Keratinocyte (primary cell): ENCODE measurements at places on chromosomes 13 and 19.

DNA sequence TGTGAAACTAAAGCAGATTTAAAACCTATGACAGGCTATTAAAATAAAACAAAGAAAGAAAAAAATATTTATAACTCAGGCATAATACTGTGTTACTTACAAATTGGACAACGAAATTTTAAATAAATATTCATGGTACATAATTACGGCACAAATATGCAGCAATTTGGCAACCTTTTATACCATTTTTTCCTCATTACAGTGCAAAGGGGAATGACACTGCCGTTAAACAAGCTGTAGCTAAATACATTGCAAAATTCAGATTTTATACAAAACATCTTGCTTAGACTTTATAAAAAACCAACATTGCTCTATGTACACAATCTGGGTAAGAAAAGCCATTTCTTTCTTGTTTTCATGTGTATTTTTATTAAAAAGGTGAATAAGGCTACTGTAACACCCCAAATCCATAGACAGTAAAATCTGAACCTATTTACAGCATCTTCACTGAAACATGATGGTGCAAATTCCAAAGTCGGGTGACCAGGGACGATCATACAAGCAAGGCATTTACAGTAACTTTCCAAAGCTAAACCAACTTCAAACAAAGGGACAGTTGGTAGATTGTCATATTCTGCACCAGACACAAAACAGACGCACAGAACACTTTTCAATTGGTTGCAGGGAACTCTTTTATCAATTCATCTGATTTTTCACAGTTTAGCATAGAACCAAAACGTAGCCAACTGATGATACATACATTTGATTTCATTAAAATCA is 45.5 kb downstream of the EFNB2 start:
- DNase-seq = no peak

DNA sequence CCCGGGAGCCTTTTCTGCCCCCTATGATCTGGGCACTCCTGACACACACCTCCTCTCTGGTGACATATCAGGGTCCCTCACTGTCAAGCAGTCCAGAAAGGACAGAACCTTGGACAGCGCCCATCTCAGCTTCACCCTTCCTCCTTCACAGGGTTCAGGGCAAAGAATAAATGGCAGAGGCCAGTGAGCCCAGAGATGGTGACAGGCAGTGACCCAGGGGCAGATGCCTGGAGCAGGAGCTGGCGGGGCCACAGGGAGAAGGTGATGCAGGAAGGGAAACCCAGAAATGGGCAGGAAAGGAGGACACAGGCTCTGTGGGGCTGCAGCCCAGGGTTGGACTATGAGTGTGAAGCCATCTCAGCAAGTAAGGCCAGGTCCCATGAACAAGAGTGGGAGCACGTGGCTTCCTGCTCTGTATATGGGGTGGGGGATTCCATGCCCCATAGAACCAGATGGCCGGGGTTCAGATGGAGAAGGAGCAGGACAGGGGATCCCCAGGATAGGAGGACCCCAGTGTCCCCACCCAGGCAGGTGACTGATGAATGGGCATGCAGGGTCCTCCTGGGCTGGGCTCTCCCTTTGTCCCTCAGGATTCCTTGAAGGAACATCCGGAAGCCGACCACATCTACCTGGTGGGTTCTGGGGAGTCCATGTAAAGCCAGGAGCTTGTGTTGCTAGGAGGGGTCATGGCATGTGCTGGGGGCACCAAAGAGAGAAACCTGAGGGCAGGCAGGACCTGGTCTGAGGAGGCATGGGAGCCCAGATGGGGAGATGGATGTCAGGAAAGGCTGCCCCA is 8.5 kb upstream of the CEACAM7 start:
- DNase-seq = no peak

DNA sequence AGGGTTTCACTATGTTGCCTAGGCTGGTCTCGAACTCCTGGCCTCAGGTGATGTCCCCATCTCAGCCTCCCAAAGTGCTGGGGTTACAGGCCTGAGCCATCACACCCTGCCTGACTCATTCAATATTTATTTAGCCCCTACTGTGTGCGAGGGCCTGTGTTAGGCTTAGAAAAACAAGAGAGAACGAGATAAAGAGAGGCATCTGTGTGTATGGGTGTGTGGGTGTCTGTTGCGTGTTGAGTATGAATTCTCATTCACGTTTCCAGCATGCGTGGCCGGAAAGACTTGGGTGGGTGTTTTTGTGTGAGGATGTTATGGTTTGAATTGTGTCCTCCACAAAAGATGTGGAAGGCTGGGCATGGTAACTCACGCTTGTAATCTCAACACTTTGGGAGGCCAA is 9.5 kb downstream of the GADD45B start:
- DNase-seq = no peak

DNA sequence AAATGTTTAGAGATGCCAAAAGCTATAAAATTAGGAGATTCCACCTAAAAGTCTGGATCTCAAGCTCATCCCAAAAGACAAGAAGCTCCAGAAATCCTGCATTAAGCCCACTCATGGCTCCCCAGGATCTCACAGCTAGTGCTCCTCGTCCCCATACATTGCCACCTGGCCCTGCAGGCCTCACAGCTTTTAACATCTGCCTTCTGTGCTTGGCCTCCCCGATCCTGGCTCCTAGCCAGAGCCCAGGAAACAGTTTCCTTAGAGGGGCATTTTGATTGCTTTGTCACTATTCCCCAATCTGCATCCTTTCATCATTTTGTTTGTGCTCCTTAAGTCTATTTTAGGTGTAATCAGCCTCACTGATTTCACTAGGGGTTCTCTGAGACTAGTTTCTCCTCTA is 14.5 kb upstream of the DCT start:
- no peak for DNase-seq

DNA sequence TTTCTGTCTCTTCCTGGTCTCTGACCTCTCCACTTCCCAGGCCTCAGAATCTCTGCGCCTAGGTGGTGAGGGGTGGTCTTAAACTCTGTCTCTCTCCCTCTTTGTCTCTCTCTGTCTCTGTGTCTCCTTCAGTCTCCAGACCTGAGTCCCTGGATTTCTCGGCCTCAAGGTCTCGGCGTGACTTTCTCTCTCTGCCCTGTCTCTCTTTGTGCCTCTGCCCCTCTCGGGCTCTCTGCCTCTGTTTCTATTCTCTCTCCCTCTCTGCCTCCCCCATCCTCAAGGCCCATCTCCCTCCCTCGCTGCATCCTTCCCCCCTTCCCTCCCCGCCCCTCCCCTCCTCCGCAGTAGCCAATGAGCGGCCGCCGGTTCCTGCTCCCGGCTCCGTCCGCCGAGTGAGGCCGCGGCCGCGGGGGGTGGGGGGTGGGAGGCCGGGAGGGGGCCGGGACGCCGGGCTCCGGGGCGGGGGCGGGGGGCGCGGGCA is at the start of gene CACNG7:
Gene CACNG7 (plus strand): TSS at position 344 of the 481 bp plus-strand sequence. CDS start 3,554 bp downstream, outside the sequence.
- no peak for DNase-seq

- no peak for DNase-seq
These were observed 59.4 kb upstream of the WASF3 start for GRCh38 chr13:26497968-26498511.

- DNase-seq = peak; percentile 97
These were observed 150.2 kb downstream of the NDFIP2 start for GRCh38 chr13:79631051-79631659.

DNA sequence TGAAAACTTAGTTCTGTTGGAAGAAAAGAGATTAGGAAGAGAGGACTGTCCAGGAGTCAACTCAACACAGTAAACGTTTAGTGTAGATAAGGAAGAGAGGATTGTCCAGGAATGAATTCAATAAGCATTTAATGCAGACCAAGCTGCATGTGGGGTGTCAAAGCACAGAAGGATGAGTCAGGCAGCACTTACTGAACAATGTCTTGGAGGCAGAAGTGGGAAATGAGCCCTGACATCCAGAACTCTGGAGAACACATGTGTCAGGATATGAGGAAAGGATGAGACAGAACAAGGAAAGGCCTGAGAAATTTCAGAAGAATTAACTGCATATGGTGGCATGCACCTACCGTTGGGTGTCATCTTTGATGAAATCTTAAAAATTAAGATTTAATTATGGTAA is 429.2 kb upstream of the HTR2A start:
- no peak for DNase-seq

DNA sequence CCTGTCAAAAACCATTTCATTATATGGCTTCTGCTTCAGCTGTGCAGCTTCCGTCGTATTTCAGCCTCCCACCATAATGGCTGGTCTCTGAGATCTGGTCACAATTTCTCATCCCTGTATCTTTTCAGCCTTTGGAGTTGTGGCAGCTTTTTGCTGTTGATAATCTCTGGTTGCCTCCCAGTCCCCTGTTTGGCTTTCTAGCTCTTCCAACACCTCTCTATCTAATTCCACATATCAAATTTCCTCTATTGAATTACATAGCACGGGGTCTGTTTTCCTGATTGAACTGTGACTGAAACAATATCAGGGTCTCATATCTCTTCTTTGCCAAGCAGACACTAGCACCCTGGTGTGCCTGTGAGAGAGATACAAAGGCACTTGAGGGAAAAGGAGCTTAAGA is 222.1 kb upstream of the OBI1 start:
- DNase-seq = no peak

DNA sequence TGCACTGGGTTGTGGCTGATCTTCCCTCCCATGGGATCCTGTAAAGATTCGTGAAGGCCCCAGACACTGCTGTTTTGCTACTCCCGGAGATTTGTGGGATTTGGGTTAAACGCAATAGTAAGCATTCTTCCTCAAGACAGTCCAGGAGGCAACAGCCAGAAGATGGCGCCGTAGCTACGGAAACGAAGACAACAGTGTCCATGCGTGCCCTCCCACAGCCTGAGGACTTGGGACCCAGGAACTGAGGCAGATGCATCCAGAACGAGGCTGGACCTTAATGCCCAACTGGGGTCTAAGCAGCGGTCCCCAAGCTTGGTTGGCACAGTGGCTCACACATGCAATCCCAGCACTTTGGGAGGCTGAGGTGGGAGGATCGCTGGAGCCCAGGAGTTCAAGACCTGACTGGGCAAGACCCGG is 57.6 kb upstream of the ZNF507 start:
- DNase-seq = no peak

DNA sequence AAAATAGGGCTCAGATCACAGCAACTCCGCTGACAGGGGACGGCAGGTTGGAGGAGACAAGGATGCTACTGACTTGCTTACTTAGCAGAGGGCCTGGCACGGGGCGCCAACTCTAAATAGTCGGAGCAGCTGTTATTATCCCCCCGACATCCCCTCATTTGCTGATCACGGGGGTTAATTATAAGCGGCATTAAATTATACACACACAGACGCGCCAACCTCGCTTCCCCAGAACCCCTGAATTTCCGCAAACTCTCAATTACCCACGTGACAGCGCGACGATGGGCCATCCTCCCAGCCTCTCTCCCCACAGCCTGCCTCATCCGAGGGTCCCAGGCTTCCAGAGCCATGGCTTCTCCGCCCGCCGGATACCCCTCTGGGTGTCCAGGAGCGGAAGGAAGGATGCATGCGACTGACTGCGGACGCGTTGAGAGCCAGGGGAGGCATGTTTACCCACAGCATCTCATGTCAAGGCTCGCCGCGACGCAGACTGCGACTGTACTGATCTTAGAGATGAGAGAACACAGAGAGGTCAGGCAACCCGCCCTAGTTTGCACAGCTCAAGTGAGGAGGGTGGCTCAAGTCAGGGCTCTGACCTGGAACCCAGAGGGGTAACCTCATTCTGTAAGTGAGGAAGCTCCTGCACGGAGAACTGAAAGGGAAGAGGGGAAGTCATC is 5.7 kb downstream of the PTPRS start:
- no peak for DNase-seq

DNA sequence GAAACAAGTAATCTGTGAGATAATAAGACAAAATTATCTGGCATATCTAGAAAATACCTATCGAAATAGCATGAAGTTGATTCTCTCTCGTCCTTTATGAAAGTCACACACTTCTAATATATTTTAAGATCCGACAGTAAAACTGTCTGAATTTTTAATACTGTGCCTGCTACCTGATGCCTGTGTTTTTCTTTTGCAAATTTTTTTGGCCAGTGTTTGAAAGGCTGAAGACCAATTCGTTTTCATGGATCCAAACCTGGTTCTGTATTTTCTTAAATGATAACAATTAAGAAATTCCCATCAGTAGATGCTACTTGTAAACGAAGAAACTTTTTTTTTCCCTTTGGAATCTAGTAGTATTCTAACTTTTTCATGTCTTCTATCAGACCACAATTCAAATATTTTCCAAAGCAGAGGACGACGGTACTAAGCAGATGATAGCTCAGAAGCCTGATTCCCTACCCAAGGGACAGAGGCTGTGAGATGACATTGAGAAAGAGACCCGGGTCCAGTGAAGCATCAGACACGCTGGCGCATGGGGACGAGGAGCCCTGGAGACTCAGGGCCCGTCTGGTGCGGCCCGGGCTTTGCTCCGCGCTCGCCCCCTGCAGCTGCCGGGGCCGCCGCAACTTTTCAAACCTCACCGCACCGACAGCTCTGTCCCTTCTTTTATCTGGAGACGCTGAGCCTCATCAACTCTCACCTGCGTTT is 49.5 kb upstream of the PABPC3 start:
- DNase-seq = no peak

DNA sequence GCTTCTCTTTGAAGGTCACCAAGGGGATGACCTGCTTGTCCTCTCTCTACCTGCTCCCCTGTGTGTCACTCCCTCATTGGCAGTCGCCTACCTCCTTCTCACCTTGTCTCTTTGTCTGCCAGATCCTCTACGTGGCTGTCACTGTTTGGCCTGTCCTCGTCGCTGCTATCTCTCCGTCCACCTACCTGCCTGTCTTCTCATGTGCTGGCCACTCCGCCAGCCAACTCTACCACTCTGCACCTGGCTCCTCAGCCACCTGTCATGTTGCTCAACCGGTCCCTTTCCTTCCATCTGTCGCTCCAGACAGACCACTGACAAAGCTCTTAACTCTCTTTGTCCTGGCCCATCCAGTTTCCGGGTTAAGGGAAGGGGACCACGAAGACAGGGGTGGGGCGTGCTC is at the start of gene KLK12:
Gene KLK12 (minus strand): TSS at position 299 of the 400 bp plus-strand sequence. CDS start 381 bp downstream, outside the sequence.
- no peak for DNase-seq

DNA sequence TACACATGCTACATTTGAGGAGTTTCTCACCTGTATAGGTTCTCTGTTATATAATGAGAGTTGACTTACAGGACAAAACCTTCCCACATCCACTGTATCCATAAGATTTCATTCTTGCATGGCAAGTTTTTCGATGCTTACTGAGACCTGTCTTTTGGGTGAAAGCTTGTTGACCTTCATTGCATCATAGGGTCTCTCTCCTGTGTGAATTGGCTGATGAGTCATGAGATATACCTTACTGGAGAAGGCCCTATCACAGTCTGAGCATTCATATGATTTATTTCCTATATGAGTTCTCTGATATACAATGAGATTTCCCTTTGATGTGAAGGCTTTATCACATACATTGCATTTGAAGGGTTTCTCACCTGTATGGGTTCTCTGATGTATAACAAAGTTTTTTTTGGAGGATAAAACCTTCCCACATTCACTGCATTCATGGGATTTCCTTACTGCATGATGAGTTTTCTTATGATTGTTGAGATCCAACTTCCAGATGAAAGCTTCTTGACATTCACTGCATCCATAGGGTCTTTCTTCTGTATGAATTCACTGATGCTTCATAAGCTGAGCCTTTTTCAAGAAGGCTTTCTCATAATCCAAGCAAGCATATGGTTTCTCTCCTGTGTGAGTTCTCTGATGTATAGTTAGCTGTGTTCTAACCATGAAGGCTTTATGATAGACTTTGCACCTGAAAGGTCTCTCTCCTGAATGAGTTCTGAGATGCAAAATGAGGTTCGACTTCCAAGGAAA is 25.7 kb downstream of the ZNF577 start:
- no peak for DNase-seq
